Osteoblast (primary cell): ENCODE measurements at places on chromosomes 3 and 15. TPM values are rescaled to one million over a fixed set of nuclear protein-coding genes. Genes with fewer than 3 reads are reported as not detected.

DNA sequence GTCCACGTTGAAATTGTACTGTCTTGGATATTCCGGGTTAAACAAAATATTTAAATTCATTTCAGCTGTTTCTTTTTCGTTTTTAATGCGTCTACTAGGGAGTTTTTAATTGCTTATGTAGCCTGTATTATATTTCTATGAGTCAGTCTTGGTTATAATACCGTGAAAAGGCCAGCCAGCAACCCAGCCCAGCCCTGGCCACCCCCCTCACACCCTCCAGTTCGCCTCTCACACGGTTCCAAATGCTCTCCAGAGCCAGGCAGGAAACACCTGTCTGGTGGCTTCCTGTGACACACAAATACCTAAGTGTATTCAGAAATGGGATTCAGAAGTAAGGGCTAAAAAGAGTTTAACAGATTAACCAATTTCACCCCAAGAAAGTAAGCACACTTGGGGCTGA lies 4.4 kb downstream of the SH3BP5 start:
- H3K27ac ChIP-seq: no peak overlapping the region
- peak; percentile 89 for DNase-seq
- H3K4me1 ChIP-seq: peaks cover 64% of the 10 kb centered on the region
- no peak overlapping the region for H3K4me3 ChIP-seq
- peaks cover 25% of the 10 kb centered on the region for H3K36me3 ChIP-seq

DNA sequence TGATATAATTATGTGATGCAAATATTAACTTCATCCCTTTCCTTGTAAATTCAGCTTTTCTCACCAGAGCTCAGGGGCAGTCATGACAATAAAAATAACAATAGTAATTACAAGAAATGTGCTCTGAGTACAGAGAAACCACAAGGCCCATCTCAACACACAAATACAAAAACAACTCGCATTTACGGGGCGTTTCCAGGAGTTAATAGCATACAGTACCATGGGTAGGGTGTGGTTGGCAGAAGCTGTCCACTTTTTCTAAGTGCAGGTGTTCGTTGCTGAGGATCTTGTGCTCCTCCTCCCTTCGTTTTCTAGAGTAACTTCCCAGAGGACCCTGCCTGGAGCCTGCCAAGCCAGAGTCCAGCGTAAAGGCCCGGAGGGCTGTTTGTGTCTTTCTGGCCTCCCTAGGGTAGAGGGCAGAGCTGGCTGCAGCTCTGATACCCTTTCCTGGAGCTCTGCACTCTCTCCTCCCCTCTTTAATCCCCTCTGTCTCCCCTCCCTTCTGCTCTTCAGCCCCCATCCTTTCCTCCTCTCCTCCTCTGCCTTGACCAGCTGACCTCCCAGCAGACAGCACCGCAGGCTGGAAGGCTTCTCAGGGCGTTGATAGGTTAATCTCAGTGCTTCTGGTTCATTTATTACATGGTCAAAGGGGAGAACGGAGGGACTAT lies 11.4 kb downstream of the SEMA3G start:
- no peak for DNase-seq
- H3K27me3 ChIP-seq: peaks cover 10% of the 10 kb centered on the region
- peaks cover 4% of the 10 kb centered on the region for H3K4me1 ChIP-seq
- no peak overlapping the region for H3K4me3 ChIP-seq

- DNase-seq: no peak
- H3K27ac ChIP-seq: no peak overlapping the region
- no peaks in the 10 kb centered on the region for H3K4me1 ChIP-seq
- no peaks in the 10 kb centered on the region for H3K27me3 ChIP-seq
- H3K36me3 ChIP-seq: no peaks in the 10 kb centered on the region
These were observed 174.1 kb upstream of the MCTP2 start for GRCh38 chr15:94057305-94057704.

DNA sequence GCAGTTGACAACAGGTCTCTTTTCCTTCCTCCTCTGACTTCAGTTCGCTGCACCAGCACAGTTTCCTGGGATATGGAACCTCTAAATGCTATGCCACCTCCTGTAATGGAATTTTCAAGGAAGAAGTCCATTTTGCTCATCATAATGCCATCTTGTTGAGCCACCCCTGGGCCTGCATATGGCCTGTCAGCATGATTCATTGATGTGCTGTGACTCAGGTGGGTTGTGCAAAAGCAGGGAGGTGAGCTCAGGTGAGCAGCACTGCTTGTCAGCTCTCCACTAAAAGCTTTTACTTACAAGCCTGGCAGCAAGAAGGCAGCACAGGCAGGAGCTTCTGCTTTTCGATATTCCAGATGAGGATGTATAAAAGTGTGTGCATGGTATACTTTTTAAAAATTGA lies 247.1 kb upstream of the LMCD1 start:
- DNase-seq: no peak
- no peak overlapping the region for H3K27ac ChIP-seq
- no peak overlapping the region for H3K4me3 ChIP-seq
- H3K4me1 ChIP-seq: no peaks in the 10 kb centered on the region

- H3K36me3 ChIP-seq: peaks cover 47% of the 10 kb centered on the region
- DNase-seq: no peak
- no peaks in the 10 kb centered on the region for H3K27me3 ChIP-seq
These were observed 150.5 kb upstream of the LRRFIP2 start for GRCh38 chr3:37324850-37325321.

- no peaks in the 10 kb centered on the region for H3K27me3 ChIP-seq
- no peak for DNase-seq
- no peaks in the 10 kb centered on the region for H3K4me1 ChIP-seq
- no peak overlapping the region for H3K27ac ChIP-seq
- no peaks in the 10 kb centered on the region for H3K36me3 ChIP-seq
- H3K4me3 ChIP-seq: no peak overlapping the region
These were observed 85.9 kb downstream of the FEZF2 start for GRCh38 chr3:62287392-62287927.

DNA sequence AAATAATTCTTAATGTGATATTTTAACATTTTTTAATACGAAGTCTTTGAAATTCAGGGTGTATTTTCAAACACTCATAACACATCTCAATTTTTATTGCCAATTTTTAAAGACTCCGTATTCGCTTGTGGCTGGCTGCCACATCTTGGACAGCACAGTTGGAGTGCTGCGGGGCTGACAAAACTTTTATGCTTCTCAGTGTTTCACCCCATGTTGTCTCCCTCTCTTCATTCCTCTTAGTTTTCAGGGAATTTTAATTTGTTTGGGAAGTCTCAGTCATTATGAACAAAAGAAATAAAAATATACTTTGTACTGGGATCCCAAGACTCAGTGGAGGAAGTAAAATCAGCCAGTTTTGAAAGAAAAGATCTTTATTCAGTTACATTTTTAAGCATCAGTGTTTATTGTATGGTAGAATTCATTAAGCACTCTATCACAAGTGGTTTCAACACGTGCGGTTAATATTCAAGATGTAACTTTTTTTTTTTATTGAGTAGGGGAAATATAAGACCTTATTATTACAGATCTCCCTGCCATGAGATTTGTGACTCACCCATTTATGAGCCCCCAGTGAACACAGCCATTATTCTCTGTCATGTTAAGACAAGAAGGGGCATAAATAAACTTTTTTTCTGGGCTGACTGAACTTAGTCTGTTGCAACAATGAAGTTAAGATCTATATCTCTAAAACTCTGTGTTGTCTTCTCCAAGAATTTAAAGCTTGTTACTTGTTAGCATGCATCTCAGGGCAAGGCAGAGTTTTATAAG lies 26.8 kb downstream of the KAT2B start:
- H3K4me1 ChIP-seq: peaks cover 8% of the 10 kb centered on the region
- peak; percentile 44 for DNase-seq
- no peaks in the 10 kb centered on the region for H3K27me3 ChIP-seq

Gene FRG2C
- total RNA-seq: under 0.01 TPM in 1 of 2 replicates, not detected in the other

Gene SST
- not detected in 2 replicates for total RNA-seq

Gene CYP1A2
- total RNA-seq: not detected in 2 replicates

- H3K27me3 ChIP-seq: no peaks in the 10 kb centered on the region
- H3K4me3 ChIP-seq: no peak overlapping the region
These were observed 8.7 kb downstream of the ISG20 start for GRCh38 chr15:88647351-88648105.

- peaks cover 2% of the 10 kb centered on the region for H3K4me1 ChIP-seq
- H3K4me3 ChIP-seq: no peak overlapping the region
- no peak for DNase-seq
- no peak overlapping the region for H3K27ac ChIP-seq
- no peaks in the 10 kb centered on the region for H3K36me3 ChIP-seq
These were observed 121.3 kb downstream of the RPLP1 start for GRCh38 chr15:69573815-69574475.

DNA sequence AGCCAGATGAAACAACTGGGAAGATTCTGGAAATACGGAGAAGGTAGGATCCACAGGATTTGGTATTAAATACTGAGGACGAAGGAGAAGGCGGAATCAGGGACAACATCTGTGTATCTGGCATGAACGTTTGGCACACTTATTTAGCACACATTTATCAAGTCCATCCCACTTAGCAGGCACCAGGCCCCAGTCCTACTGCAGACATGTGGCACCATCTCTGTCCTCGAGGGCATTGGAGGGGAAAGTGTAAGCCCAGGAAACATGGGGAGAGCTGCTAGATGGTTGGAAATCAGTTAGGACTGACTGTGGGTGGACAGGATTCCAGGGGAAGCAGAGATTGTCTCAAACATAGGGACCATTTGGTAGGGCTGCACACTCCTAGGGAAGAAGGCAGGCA lies 29.0 kb upstream of the LCTL start:
- no peaks in the 10 kb centered on the region for H3K36me3 ChIP-seq
- no peak overlapping the region for H3K4me3 ChIP-seq
- peaks cover 3% of the 10 kb centered on the region for H3K27me3 ChIP-seq
- H3K27ac ChIP-seq: no peak overlapping the region
- DNase-seq: peak; percentile 13

Gene ACAN
- 4.7 and 12.7 TPM in 2 replicates for total RNA-seq

Gene SERINC4
- total RNA-seq: not detected in 2 replicates

DNA sequence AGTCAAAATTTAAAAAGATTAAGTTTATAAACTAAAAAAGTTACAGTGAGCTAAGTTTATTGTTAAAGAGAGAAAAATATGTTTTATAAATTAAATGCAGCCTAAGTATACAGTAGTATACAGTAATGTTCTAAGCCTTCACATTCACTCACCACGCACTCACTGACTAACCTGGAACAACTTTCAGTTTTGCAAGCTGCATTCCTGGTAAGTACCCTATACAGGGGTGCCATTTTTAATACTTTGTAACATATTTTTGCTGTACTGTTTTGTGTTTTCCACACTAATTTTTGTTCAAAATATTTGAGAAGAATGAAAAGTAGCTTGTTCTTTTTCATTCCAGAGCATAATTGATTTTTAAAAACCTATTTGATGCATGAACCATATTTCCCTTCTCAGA lies 524.9 kb downstream of the RBMS3 start:
- DNase-seq: no peak
- no peaks in the 10 kb centered on the region for H3K36me3 ChIP-seq
- H3K4me3 ChIP-seq: no peak overlapping the region
- H3K27ac ChIP-seq: no peak overlapping the region

- no peaks in the 10 kb centered on the region for H3K27me3 ChIP-seq
- no peak overlapping the region for H3K4me3 ChIP-seq
- peak; percentile 61 for DNase-seq
- no peaks in the 10 kb centered on the region for H3K4me1 ChIP-seq
- no peak overlapping the region for H3K27ac ChIP-seq
- no peaks in the 10 kb centered on the region for H3K36me3 ChIP-seq
These were observed 77.3 kb downstream of the CNTN3 start for GRCh38 chr3:74537164-74537563.

Gene EXD1
- total RNA-seq: not detected in 2 replicates

DNA sequence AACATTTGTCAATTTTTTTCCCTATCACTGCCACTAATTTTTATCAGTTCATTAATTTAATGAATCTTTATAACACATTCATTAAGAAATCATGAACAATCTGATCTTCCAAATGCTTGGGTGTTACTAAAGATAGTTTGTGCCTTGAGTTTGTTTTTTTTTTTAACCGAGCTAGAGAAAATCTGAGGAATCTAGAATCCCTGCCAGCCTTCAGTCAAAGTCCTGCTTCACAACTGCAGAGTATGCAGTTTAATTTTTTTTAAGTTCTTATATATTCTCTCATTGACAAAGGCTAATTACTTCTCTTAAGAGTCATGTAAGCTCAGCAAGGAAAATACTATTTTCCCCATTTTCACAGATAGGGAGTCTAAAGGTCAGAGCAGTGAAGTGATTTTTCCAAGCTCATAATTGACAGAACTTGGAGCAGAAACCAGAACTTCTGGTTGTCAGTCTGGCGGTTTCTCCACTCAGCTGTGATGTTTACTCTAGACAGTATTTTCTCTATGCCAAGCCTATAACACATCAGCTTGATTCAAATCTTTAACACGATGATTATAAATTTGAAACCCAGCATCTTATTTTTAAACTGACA lies 55.7 kb downstream of the TNIK start:
- H3K27ac ChIP-seq: no peak overlapping the region
- peaks cover 6% of the 10 kb centered on the region for H3K4me1 ChIP-seq
- no peak for DNase-seq
- H3K4me3 ChIP-seq: no peak overlapping the region

- H3K36me3 ChIP-seq: peaks cover 94% of the 10 kb centered on the region
- H3K4me3 ChIP-seq: no peak overlapping the region
- DNase-seq: peak; percentile 68
- no peak overlapping the region for H3K27ac ChIP-seq
These were observed 66.0 kb downstream of the MESD start for GRCh38 chr15:80923668-80924067.

Gene CADPS
- 3.2 TPM in 1 of 2 replicates, not detected in the other for total RNA-seq

Gene PPM1L
- total RNA-seq: 2.4 and 4.3 TPM in 2 replicates

Gene TIMP4
- 2.4 and 3.3 TPM in 2 replicates for total RNA-seq

Gene MAGEF1
- total RNA-seq: 18.8 and 22.1 TPM in 2 replicates

DNA sequence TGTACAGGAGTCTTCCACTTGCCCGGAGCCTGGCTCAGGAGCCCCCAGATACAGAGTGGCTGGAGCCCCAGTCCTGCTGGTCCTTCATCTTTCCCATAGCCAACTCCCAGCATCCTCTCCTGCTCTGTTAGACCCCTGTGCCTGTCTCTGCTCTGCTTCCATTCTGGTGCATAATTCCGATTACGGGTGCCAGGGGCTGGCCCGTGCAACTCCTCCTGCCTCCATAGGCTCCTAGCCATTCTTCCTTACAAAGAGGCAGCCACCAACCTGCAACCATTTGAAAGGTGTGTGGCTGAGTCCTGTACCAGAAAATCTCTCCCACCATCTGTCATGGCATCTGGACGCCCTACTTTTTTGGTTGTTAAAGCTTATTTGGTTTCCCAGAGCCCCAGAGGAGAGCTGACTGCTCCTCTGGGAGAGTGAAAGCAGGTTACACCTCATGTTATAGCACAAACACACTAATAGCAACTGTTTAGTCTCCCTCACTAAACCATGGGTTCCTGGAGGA lies 5.2 kb upstream of the RAD18 start:
- H3K4me3 ChIP-seq: no peak overlapping the region
- peaks cover 19% of the 10 kb centered on the region for H3K4me1 ChIP-seq
- DNase-seq: no peak
- no peak overlapping the region for H3K27ac ChIP-seq
- peaks cover 7% of the 10 kb centered on the region for H3K27me3 ChIP-seq
- no peaks in the 10 kb centered on the region for H3K36me3 ChIP-seq

Gene TRH
- total RNA-seq: under 0.01 TPM in 2 replicates

Gene TPRG1
- 3.5 and 6.5 TPM in 2 replicates for total RNA-seq

- DNase-seq: no peak
- H3K27me3 ChIP-seq: no peaks in the 10 kb centered on the region
- H3K27ac ChIP-seq: no peak overlapping the region
- no peak overlapping the region for H3K4me3 ChIP-seq
- H3K4me1 ChIP-seq: no peaks in the 10 kb centered on the region
These were observed 391.5 kb downstream of the RAP2B start for GRCh38 chr3:153553605-153553945.

- no peak overlapping the region for H3K27ac ChIP-seq
- DNase-seq: no peak
- no peak overlapping the region for H3K4me3 ChIP-seq
- H3K4me1 ChIP-seq: no peaks in the 10 kb centered on the region
- peaks cover 11% of the 10 kb centered on the region for H3K27me3 ChIP-seq
- H3K36me3 ChIP-seq: no peaks in the 10 kb centered on the region
These were observed 8.8 kb upstream of the NPHP3 start for GRCh38 chr3:132730891-132731580.

- DNase-seq: no peak
- H3K27ac ChIP-seq: no peak overlapping the region
- H3K4me3 ChIP-seq: no peak overlapping the region
These were observed 6.4 kb upstream of the ITGB5 start for GRCh38 chr3:124893526-124893925.
